ENCODE measurements at places on chromosomes 16 and 17.

DNA sequence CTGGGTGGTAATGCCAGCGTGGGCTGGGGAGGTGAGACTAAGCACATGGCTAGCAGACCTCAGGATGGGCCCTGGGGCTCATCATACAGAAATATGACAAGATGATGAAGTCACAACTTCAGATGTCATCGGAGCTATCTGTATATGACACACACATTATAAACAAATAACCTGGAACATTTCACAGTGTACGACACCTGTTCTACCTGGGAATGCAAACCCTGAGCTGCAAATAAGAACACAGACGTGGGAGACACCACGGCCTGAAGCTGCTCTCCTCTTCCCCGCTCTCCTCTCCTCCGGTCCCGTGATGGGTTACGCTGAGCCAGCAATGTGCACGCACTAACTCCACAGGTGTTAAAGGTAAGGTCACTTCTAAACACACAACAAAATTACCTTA is 4.9 kb downstream of the PLD6 start:
- DNase-seq: no peak

DNA sequence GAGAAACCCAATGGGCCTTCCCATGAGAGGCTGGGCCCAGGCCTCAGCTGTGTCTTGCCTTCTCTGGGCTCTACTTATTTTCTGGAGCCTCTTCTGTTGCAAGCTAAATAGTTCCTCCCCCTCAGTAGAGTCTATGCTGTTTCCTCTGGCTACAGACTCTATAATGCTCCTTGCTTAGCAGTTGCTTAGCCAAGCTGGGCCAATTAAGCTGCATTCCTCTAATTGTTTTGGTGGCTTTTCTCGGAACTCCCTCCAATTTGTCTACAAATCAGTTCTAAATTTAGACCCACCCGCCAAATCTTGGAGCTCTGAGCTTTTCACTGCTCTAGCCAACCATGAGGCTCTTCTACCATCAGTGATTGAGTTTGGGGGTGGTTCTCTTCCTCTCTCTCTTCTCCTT is 302.7 kb upstream of the ASIC2 start:
- no peak for DNase-seq

- DNase-seq: no peak
These were observed 534 bp downstream of the ARL2BP start for GRCh38 chr16:57245472-57246113.

DNA sequence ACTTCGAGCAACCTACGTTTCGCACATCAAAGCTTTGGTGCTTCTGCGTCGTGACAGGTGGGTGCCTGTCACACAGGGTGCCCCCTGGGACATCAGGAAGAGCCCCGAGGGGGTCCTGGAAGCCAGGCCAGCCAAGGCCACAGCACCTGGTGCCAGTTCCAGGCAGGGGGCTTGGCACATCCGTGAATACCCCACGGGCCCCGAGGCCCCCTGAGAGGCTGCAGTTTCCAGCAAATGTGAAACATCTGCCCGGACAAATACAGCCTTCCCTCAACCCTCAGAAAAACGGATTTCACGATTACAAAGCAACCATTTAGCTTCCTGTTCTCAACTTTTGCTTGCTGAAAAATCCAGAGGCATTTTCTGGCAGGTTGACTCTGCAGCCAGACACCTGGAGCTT is 109.3 kb upstream of the METRNL start:
- DNase-seq: no peak
